ENCODE measurements at places on chromosomes 1 and 21. TPM values are rescaled to one million over a fixed set of nuclear protein-coding genes. Genes with fewer than 3 reads are reported as not detected.

The MSH4 gene
- 0.17 TPM for total RNA-seq

The PTPRU gene
- total RNA-seq, result 26.8 TPM

The SNX7 gene
- total RNA-seq, result 22.8 TPM

The KCNK2 gene
- total RNA-seq, result 5.7 TPM

The ESPN gene
- not detected for total RNA-seq

DNA sequence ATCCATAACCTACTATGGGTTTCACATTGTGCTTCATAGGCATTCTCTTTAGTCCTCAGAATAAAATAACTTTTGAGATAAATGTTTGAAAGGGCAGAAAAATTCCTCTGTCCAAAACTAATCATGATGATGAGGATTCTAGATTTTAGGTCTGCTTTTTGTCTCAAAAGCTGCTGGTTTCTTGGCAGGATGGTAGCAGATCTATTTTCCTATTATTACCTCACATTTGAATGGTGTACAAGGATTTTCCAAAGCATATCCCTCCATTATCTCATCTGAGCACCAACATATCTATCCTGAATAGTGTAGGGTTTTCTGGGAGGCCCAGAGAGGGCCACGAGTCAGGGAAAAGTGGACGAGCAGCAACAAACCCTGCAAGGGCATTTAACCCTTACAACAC lies 201.9 kb downstream of the PLPP3 start:
- no peak for DNase-seq

- peak; percentile 55 for DNase-seq
Measured at GRCh38 chr1:6440198-6441126, 15.9 kb downstream of the ESPN start.

DNA sequence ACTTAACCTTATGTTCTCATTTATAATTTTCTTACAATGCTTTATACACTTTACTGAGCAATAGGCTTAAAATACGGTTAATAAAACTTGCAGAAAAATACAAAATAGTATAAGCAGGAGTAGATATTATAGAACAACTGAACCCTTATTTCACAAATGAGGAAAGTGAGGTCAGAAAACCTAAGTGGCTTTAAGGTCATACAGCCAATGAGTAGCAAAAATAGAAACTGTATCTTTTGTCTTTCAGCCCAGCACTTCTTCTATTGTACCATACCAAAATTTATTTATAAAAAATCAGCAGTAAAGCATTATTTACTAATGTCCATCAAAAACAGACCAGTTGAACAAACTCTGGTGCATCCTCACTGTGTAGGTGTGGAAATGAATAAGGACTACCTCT lies 11.6 kb downstream of the FBXO42 start:
- no peak for DNase-seq

- DNase-seq, result peak; percentile 60
Measured at GRCh38 chr1:15246960-15247614, at the start of gene FHAD1. FHAD1 (plus strand) TSS chr1:15247223; CDS start chr1:15251785, 4,562 bp downstream.

GRCh38 chr1:167667536-167667935 lies 37.5 kb downstream of the RCSD1 start:
- no peak for DNase-seq

DNA sequence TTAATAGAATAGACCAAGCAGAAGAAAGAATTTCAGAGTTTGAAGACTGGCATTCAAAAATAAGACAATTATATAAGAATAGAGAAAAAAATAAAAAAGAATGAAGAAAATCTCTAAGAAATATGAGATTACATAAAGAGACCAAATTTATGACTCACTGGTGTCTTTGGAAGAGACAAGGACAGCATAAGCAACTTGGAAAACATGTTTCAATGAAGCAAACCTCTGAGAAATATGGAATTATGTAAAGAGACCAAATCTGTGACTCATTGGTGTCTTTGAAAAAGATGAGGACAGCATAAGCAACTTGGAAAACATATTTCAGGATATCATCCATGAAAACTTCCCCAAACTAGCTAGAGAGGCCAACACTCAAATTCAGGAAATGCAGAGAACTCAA lies 60.4 kb upstream of the LYPLAL1 start:
- DNase-seq, result peak; percentile 36

- DNase-seq, result no peak
Measured at GRCh38 chr1:63321066-63321784, 1.1 kb upstream of the FOXD3 start.
